Cerebellum (tissue), 4 donors: ENCODE measurements at places on chromosomes 7 and 10. TPM values are rescaled to one million over a fixed set of nuclear protein-coding genes. Genes with fewer than 3 reads are reported as not detected.

DNA sequence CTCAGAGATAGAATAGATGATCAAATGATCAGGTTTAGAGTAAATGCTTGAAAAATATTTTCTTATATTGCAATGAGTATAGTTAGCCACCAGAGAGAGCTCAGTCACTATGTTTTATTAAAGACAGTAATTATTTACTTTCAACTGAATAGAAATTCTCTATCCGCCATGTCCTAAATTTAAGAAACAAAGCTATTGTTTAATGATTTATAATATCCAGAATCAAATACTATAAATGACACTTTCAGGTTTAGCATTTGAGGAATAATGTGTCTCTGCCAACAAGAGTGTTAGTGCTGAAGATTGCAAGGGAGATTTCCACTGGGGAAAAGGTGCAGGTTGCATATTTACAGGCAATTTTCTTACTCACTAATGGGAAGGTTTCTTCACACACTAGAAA lies 184.7 kb downstream of the DGKB start:
- peak; percentile 24 for DNase-seq

DNA sequence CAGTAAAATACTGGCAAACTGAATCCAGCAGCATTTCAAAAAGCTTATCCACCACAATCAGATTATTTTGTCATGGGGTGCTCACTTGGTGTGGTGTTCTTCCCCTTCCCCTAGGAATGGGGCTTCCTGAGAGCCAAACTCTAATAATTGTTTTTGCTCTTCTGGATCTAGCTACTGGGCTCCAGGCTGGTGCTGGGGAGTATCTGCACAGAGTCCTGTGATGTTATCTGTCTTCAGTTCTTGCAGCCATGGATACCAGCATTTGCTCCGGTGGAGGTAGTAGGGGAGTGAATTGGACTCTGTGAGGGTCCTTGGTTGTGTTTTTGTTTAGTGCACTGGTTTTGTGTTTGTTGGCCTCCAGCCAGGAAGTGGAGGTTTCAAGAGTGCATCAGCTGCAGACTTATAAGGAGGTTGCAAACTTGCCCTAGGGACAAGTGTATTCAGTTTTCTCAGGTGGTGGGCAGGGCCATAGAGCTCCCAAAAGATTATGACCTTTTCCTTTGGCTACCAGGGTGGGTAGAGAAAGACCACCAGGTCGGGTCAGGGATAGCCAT lies 308.5 kb upstream of the MAGI2 start:
- no peak for DNase-seq

- no peak for DNase-seq
Measured at GRCh38 chr7:94676431-94676830, 20.5 kb upstream of the SGCE start.

DNA sequence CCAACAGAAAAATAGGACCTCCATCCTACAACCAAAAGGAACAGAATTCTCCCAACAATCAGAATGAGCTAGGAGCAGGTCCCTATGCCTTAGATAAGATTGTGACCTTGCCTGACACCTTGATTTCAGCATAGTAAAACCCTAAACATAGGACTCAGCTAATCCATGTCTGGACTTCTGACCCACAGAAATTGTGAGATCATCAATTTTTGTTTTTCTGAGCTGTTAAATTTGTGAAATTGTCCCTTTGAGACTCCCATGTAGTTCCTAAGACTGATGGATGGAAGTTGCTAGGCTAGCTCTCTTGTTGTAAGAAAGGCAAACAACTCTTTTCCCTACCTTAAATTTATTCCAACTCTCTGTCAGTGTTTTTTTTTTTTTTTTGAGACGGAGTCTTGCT lies 244.2 kb downstream of the EXOC4 start:
- no peak for DNase-seq

ZNF503 gene
- 1.2 TPM for total RNA-seq

DNA sequence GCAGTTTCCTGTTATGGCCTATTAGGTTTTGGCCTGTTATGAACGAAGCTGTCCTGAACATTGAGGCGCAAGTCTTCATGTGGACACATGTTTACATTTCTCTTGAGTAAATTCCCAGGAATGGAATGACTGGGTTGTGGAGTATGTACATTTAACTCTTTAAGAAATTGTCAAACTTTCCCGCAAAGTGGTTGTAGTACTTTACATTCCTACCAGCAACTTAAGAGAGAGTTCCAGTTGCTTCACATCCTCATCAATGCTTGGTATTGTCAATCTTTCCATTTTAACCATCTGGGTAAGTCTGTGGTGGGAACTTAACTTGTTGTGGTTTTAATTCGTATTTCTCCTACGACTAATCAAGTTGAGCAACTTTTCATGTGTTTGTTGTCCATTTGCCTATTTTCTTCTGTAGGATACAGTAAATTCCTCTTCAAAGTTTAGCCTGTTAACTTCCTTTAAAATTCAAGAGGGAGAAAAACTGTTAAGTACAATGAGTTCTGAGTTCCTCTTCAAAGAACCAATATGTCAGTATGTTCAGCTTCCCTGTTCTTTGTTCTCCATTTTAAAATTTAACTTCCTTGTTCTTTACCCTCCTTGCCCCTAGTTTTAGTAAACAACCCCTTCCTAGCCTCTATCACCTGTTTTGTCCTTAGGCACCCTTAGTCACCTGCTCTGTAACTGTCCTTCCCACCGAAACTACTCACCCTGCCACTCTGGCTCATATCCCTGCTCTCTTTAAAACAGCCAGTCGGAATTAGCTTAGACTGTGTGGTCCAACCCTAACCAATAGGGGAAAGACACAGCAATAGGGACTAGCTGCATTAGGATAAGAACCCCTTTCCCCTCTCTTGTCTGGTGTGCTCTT lies 74.0 kb downstream of the FAM241B start:
- DNase-seq: no peak

DNA sequence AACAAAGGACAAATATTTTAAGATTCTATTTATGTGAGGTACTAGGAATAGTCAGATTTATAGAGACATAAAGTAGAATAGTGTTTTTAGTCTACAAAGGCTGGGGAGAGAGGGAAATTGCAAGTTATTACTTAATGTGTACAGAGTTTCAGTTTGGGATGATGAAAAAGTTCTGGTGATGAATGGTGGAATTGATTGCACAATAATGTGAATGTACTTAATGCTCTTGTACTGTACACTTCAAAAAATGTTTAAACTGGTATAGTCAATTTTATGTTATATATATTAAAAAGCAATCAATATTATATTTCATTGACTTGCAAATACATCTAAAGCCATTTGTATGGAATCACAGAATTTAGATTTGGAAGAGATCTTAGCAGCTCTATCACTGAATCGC lies 213.4 kb downstream of the PPP1R3A start:
- DNase-seq: no peak

- no peak for DNase-seq
Measured at GRCh38 chr10:100104300-100104699, 22.6 kb upstream of the CPN1 start.

- no peak for DNase-seq
Measured at GRCh38 chr7:129769400-129769774, 157.9 kb downstream of the NRF1 start.

DNA sequence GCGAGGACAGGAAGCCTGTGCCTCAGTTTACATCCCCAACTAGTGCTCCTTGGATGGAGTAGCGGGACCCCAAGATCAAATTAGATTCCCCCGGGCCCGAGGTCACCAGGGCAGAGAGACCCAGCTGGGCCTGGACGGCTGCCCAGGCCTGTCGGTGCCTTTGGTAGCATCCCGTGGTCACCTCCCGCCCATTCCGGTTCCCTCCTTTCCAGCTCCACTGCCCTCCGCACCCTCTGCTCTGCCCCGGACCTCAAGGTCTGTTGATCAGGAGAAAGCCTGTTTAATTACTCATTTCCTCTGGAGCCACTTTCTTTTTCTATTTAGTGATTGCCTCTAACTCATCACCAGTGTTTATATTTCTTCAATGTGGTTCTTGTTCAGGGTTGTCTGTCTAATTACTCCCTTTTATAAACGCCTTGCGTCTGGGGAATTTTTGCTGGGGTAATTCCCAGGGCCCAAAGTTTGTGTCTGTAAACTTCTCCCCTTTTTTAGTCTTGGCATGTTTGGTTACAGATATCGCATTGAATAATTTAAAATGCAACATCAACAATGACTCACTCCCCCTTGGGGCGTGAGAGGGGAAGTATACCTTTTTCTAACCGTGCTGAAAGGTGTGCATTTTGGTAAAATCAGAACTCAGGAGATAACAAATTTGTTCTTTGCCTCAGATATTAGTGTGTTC lies 1.9 kb downstream of the FOXK1 start:
- no peak for DNase-seq

DNA sequence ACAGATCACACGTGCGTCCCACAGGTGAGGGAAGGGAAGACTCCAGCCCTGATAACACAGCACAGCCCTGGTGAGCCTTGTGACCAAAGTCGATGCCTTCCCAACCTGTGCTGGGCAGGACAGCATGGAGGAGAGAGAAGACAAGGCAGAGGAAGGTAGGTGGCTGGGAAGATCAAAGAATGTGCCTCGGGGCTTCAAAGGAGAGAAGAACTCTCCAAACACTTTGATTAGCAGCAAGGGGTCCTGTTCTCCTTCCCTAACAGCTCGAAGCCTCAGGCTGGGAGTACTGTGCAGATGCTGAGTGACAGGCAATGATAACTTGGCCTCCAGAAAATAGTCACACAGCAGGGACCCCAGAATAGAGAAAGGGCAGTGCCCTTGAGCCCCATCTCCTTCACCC lies 288.5 kb downstream of the TCERG1L start:
- no peak for DNase-seq

HECW1 gene
- 62.1 TPM for total RNA-seq

GRCh38 chr7:123433665-123434064 lies 100.7 kb downstream of the IQUB start:
- DNase-seq: no peak

FAM237B gene
- not detected for total RNA-seq
